Activated gamma-delta T cell treated with anti-CD3 and anti-CD28 coated beads, Interleukin-2, amount 50 U/mL, for 16 hours (primary cell): ENCODE measurements at places on chromosomes 3 and 15.

- DNase-seq = no peak
These were observed 37.4 kb downstream of the SHQ1 start for GRCh38 chr3:72810659-72811434.

DNA sequence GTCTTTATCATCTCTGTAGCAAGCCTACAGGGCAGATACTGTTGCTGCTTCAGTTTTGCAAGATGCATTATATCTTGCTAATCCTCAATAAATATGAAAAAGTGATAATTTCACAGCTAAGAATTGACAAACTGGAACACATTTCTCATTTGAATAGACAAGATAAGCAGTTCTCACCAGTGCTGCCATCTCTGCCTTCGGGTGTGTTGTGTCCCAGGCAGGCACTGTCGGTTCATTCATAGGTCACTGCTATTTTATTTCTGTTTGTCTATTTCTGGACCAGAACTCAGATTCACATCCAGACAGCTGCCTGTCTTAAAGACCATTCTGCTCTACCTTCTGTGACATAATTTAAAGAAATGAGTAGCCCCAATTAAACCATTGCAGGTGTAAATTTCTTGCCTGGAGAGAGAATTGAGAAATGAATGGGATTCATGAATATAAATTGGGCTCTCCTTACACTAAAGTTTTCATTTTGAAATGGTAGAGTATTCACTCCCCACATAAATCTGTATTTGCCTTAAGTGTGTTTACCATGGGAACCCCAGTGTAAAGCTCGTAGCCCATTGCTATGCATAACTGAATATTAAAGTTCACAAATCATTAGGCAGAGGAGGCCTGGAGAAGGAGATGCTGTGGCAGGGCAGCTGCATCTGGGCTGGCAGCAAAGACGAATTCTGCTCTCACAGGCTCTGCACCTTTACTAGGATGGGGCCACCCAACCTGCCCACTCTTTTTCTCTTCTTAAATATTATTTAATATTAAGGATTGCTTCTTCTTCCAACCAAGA is 149.9 kb downstream of the ARPP21 start:
- no peak for DNase-seq

GRCh38 chr3:23221136-23221535 is 18.0 kb downstream of the UBE2E2 start:
- no peak for DNase-seq

GRCh38 chr3:99633887-99634558 is 4.4 kb upstream of the COL8A1 start:
- DNase-seq = no peak

- no peak for DNase-seq
These were observed 39.7 kb upstream of the PIK3R4 start for GRCh38 chr3:130786306-130786705.

- no peak for DNase-seq
These were observed 198.4 kb downstream of the LPP start for GRCh38 chr3:188352196-188352927.

DNA sequence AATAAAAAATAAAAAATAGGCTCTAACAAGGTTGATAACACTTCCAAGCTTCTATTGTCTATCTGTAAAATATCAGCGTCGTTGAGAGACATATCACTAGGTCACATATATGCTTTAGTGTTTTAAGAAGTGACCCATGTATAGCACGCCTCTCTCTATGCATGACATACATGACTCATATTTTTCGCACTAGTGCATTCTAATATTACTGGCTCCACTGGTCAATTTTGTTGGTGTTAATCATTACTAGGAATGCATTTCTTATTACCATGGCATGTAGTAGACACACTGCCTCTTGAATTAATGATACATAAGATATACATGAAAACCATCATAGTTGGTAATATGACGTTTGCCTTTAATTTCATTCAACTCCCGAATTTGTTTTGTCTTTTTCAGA is 203.1 kb downstream of the CHL1 start:
- DNase-seq = no peak

- no peak for DNase-seq
These were observed 45.2 kb downstream of the SPRED1 start for GRCh38 chr15:38297623-38298388.

DNA sequence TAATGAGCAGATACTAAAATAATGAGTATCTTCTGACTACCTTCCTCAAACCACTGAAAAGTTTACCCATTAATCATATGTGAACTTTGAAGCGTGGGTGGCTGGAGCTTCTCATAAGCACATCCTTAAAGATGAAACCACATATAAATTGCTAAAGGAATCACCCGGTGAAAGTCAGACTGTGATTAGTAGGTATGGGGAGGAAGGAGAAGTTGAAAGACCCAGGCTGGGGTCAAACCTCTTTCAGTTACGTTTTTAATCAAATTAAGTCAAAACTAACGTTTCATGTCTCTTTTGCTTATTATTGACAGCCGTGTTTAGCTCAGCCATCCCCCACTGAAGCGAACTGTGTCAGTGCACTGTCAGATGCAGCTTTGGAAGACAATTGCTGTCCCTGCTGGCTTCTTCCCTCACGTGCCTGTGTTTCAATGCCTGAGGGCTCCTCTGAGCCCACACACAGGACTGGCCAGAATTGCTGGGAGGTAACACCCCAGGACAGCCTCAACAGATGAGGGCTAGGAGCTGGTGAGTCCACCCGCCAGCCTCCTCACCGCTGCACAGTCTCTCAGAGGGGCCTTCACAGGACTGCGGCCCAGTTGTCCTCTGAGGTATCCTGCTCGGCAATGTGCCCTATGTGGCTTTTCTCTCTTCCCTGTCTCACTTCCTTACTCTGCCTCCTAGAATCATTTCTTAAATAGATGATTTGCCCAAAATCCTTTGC is 29.3 kb upstream of the SH3BP5 start:
- no peak for DNase-seq

DNA sequence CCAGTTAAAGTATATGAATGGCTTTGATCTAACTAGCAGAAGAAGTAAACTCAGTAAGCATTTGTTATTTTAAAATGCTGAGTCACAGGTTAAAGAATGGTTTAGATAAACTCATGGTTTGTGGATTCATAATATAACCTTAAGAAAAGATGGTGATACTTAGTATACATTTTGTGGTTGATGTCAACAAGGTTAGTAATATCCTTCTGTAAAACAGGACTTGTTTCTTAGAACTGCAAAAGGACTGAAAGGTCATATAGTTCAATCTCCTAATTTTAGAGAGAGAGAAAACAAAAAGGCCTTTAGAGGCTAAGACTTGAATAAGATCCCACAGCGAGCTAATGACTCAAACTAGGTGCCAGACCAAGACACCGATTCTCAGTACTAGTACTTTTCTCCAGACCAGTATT is 50.0 kb downstream of the STRIT1 start:
- DNase-seq = no peak

DNA sequence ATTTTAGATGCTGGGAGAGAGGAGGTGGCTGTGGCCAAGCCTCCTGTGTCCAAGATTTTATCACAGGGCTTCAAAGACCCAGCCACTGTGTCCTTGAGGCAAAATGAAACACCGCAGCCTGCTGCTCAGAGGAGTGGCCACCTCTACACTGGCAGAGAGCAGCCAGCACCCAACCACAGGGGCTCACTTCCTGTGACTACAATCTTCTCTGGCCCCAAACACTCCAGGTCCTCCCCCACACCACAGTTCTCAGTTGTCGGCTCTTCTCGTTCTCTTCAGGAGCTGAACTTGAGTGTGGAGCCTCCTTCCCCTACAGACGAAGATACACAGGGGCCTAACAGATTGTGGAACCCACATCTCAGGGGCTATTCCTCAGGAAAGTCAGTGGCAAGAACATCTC is 45.6 kb downstream of the CDAN1 start:
- no peak for DNase-seq

DNA sequence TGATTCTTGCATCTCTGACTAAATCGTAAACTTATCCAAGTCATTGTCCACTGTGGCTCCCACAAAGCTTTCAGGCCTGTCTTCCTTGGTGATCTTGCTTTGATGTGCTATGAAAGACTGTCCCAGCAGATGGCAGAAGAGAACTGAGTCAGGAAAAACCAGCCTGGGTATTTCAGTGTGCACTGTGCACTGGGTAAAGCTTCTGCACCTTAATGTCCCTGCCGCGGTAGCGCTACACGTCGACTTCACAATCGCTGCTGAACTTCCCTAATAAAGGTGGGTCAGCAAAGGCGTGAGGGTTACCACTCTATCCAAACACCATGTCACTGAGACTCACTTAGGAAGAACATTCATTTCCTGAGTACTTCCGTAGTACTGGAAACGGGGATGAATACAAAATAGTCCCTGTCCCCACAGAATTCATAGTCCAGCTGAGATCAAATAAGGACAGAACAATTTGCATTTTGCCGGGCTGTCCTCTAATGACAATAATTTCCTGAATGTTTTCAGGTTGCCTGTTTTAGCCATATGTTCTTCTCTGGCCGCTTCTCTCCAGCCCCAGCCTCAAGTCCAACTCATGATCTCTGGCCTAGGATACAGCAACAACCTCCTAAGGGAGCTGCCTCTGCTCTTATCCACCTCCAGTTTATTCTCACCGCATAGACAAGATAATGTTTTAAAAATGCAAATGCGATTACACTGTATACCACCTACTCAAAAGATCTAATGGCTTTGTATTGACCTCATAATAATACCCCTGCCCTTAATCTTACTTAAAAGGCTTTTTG is 83.6 kb upstream of the AKAP13 start:
- DNase-seq = peak; percentile 61

- DNase-seq = no peak
These were observed 67.6 kb downstream of the HES1 start for GRCh38 chr3:194203482-194204041.

DNA sequence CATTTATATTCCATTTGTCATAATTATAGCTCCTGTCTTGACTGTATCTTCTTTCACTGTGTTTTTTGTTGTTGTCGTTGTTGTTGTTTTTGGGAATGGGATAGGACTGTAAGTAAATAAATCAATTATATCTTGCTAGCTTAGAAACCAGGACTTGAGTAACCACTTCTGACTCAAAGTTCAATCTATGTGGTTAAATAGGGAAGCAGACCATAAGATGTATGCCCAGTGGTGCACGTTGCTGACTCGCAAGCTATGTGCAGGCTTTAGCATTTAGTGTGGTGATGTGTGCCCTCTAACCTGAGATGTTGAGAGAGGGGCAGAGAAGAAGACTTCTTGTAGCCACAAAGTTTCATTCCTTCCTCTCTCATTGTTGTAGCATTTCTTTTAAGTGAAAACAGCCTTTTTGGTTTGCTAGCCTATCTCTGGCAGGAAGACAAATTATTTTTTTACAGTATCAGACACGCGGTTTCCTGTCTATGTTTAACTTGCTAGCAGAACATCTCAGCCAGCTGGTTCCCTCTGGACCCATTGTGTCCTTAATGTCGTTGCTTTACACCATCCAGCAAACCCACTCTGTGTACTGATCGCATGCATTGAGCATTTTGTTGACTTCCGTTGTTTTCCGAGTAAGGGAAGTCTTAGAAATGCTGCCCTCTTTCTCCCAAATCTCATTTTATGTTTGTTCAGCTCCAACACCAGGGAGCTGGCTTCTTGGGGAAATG is 52.1 kb downstream of the TGFBR2 start:
- no peak for DNase-seq

GRCh38 chr3:181710345-181711291 is 1.1 kb upstream of the SOX2 start:
- no peak for DNase-seq

- DNase-seq = no peak
These were observed 200.8 kb upstream of the CFAP20DC start for GRCh38 chr3:59250600-59250999.

- DNase-seq = no peak
These were observed 397.4 kb downstream of the FEZF2 start for GRCh38 chr3:61975936-61976335.

DNA sequence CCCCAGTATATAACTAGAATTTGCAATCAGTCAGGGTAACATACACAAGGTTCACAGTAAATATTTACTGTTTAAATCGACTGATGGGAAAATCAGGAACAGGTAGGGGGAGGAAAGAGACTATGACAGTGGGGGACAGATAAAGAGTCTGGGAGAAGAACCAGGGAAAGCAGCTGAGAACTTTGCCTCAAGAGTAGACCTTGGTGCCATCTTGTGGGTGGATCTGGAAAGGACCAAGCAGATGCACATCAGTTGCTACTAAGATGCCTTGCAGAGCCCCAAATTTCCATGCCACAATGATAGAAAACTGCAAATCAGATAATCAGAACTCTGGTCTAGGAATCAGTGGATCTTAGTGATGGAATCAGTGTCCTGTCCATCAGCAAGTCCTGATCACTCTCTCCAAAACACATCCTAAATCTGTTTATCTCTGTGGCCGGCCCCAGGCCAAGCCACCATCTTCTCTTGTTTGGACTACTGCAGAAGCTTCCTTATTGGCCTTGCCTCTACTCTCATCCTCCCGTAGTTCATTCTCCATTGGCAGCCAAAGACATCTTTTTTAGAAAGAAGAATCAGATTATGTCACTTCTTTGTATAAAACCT is 62.7 kb downstream of the PDE8A start:
- no peak for DNase-seq

DNA sequence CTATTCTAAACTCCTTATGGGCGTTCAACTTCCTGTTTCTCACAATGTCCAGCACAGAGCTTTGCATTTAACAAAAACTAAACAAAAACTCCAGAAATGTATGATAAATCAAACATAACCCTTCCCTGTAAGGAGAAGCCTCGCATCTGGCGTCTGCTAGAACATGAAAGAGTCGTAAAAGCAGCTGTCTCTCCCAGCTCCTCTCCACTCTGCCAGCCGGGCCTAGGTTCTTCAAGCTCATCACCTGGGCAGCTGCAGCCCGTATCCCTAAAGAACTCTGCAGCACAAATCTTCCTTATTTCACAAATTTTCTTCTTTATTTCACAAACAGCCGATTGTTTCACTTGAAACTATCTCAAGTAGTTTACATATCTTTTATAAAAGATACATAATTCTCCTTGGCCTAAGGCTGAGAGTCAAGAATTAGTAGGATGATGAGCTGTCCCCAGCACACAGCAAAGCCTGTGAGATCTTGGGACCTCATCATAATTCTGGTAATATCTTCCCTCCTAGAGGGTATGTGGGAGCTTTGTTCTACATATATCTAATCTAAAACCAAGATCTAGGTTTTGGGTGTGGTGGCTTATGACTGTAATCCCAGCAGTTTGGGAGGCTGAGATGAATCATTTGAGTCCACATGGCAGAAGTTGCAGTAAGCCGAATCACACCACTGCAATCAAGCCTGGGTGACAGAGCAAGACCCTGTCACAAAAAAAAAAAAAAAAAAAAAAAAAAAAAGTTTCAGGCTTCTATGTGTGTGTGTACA is 35.3 kb downstream of the ANXA2 start:
- DNase-seq = no peak

- DNase-seq = no peak
These were observed 47.4 kb downstream of the PAQR5 start for GRCh38 chr15:69346112-69346511.

DNA sequence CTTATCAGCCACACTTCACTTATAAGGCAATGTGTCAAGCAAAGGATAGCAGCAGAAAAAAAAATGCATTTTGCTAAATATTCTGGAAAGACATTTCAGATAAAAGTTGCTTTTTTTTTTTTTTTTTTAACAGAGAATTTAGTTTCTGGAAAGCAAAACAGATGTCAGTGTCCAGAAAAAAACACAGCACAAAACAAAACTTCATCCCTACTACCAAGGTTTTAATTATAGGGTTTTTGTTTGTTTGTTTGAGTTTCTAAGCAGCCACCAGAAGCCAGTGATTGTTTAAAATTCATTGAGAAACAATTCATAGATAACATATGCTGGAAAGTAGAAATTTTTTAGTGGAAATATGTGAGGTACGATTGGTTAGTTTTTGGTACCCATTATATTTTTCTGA is 1202.7 kb downstream of the OTOL1 start:
- DNase-seq = no peak
